ENCODE measurements at places on chromosomes 3 and 15.

GRCh38 chr15:63218100-63218808, 28.8 kb downstream of the RAB8B start:
- DNase-seq = no peak

DNA sequence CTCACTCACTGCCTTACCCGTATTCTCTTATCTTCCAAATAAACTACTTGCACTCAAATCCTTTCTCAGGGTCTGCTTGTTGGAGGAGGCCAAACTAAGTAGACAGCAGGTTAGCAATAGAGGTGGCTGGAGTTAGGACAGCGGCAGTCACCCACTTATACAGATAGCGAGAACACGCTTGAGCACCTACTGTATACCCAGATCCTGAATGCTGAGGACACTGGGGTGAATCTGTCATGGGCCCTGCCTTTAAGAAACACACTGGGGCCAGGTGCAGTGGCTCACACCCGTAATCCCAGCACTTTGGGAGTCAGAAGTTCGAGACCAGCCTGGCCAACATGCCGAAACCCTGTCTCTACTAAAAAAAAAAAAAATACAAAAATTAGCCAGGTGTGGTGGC, 38.0 kb upstream of the TSEN2 start:
- no peak for DNase-seq

GRCh38 chr15:60752973-60753720, 274.2 kb upstream of the ICE2 start:
- no peak for DNase-seq

GRCh38 chr3:142188846-142189245, 36.5 kb downstream of the GK5 start:
- DNase-seq = no peak

- no peak for DNase-seq
Observed at GRCh38 chr3:97827741-97828471, 6.1 kb downstream of the CRYBG3 start.

DNA sequence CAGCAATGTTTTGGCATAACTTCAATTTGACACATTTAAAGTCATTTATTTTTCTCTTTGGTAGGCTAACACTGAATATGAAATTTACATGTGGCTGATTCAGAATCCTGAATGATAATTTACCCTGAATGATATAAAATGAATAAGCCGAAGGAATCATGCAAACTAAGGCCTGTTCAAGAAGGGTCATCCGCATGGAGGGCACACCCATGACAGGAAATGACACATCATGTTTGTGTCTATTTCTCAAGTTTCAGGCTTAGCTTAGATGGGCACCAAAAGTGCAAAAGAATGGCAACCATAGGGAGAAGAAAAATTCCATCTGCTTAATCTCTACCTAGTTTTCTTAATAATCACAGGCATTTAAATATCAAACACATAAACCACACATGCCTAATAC, 141.5 kb downstream of the DUT start:
- no peak for DNase-seq

DNA sequence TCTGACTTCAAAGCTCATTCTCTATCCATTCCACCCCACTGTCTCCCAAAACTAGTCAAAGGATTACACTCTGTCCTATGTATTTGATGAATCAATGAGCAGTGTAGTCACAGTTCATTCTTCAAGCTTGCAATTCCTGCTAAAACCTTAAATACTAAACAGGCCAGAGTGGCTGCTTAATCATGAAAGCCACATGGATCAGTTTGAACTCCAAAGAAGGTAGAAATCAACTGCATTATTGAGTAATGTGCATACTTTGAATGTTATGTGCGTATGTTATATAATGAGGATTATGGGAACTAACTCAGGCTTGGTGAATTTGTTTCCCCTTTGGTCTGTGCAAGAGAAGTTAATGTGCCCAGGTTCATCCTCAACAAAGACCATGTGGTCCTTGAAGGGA, 45.4 kb downstream of the PRICKLE2 start:
- DNase-seq = no peak

- no peak for DNase-seq
Observed at GRCh38 chr3:66399529-66400232, 101.1 kb downstream of the LRIG1 start.

- DNase-seq = no peak
Observed at GRCh38 chr3:32780071-32780734, 37.6 kb upstream of the TRIM71 start.

- peak; percentile 13 for DNase-seq
Observed at GRCh38 chr3:155079746-155080487, at the start of gene MME. Gene MME, plus strand, starts transcription at chr3:155080319. Its CDS starts 3,849 bp downstream, at chr3:155084168.

- DNase-seq = no peak
Observed at GRCh38 chr3:101992863-101993262, 143.5 kb downstream of the NFKBIZ start.

- DNase-seq = no peak
Observed at GRCh38 chr15:101447561-101448071, 41.9 kb downstream of the PCSK6 start.

DNA sequence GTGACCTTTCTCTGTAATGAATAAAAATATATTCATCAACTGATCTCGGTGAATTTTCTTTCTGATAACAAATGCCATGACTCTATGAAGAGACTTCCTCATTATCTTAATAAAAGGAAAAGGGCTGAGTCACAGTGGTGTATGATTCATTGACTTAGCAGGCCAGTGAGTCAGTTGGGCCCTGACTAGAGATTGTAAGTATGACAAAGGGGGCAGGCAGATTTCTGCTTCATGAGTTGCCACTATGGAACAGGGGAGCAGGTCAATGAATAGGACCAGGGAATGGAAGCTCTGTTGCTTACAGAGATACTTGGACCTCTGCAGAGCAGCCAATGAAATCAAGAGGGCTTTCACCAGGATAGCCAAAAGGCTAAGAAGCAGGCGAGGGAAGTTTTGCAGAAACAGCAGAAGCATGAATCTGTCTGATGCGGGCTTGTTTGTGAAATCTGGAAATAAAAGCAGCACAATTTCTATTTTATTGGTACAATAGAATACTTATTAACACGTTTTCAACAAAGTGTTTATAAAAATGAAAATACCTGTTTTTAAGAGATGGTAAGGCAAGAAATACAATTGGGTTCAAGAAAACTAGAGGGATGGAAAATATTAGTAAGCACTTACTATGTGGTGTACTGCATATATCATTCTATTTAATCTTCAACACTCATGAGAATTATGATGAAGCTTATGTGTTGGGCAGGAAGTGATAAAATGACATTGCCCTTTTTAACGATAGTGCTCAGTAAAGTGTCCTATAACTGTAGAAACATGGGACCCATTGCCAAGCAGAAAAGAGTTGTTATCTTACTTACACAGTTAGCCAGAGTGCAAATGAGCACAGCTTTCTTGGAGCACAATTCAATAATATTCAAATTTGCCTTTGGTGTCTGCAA, 169.8 kb upstream of the MYRIP start:
- DNase-seq = no peak

- no peak for DNase-seq
Observed at GRCh38 chr15:85576392-85576791, 196.0 kb downstream of the AKAP13 start.

GRCh38 chr3:16388850-16389441, 123.9 kb downstream of the OXNAD1 start:
- DNase-seq = no peak

GRCh38 chr3:12919205-12919604, 77.8 kb upstream of the RPL32 start:
- no peak for DNase-seq

- no peak for DNase-seq
Observed at GRCh38 chr15:81398910-81399551, 25.0 kb upstream of the TMC3 start.

DNA sequence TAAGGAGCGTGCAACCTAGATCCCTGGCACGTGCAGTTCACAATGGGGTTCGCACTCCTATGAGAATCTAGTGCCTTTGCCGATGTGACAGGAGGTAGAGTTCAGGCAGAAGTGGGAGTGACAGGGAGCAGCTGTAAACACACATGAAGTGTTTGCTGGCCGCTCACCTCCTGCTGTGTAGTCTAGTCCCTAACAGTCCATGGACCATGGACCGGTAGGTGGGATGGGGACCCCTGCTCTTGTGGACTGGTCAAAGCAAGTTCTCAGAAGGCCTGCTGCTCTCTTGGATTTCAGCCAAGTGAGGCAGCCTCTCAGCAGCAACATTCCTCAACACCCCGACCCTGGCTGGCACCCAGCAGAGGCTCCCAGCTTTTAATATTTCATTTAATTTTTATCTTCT, 58.2 kb upstream of the SNRPA1 start:
- DNase-seq = no peak

- DNase-seq = no peak
Observed at GRCh38 chr3:128317101-128317697, 149.5 kb downstream of the DNAJB8 start.

- DNase-seq = no peak
Observed at GRCh38 chr3:81920816-81921215, 159.4 kb upstream of the GBE1 start.

- no peak for DNase-seq
Observed at GRCh38 chr3:162945626-162946025, 1449.0 kb downstream of the OTOL1 start.
